ENCODE measurements at places on chromosomes 1 and 21. TPM values are rescaled to one million over a fixed set of nuclear protein-coding genes. Genes with fewer than 3 reads are reported as not detected.
A peak's percentile ranks its signal among the peaks of the same experiment; 100 is the strongest.

- DNase-seq = no peak
These were observed 189.8 kb upstream of the OLFM3 start for GRCh38 chr1:102186536-102186935.

GRCh38 chr1:5780324-5780716 is 211.9 kb downstream of the NPHP4 start:
- DNase-seq = no peak

DNA sequence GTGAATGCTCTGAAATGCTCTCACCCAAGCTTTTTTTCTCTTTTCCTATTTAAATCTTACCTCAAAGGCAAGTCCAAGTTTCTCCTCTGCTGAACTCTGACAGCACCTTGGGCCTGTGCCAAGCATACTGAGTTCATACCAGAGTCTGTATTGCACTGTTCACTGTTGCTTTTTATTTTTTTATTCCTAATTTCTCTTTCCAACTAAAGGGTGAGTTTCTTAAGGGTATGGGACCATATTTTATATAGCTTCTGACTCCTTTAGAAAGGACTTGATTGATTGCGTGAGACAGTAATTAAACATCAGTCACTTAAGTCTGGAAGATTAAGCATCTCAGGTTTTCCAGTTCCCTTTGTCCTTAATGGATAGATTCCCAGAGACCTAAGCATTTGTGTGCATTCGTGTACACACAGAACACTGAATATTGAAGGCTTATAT is 69.9 kb downstream of the CACHD1 start:
- peak; percentile 79 for DNase-seq

Gene VTCN1
- not detected for polyA plus RNA-seq

Gene TEX38
- polyA plus RNA-seq = not detected

Gene KRTAP19-1
- polyA plus RNA-seq = not detected

Gene DR1
- 20.4 TPM for polyA plus RNA-seq

DNA sequence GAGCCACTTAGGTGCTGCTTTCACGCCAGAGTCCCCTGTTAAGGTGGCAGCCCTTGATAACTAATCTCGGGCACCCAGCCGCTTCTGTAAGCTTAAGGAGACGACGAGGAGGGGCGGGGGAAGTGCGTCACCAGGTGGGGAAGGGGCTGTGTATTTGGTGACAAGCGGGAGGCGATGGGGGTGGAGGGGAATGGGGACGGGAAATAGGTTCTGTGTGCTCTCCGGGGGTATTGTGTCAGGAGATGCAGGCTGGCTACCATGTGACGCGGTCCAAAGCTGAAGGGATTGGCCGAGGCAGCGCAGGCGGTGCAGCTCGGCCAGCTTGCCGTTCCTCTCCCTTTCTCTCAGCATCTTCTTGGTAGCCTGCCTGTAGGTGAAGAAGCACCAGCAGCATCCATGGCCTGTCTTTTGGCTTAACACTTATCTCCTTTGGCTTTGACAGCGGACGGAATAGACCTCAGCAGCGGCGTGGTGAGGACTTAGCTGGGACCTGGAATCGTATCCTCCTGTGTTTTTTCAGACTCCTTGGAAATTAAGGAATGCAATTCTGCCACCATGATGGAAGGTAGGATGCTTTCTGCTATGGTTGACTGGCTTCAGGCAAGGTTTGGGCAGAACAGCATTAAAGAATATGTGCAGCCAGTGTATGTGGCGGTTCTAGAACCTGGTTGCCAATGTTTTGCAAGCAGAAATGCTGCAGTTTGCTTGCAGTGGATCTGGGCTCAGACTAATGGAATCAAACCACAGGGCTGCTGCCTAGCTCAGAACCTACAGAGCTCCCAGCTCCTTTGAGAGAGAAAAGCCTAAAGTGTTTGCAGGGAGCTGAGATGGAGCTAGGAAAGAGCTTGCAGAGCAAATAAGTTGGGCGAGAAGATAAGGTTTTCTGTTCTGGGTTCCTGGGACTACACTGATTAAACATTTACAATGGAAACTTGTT is at the start of gene SGIP1:
TSS of gene SGIP1 (plus strand) at position 350 of the 937 bp plus-strand sequence. CDS start at position 556, 206 bp downstream.
- peak; percentile 80 for DNase-seq

DNA sequence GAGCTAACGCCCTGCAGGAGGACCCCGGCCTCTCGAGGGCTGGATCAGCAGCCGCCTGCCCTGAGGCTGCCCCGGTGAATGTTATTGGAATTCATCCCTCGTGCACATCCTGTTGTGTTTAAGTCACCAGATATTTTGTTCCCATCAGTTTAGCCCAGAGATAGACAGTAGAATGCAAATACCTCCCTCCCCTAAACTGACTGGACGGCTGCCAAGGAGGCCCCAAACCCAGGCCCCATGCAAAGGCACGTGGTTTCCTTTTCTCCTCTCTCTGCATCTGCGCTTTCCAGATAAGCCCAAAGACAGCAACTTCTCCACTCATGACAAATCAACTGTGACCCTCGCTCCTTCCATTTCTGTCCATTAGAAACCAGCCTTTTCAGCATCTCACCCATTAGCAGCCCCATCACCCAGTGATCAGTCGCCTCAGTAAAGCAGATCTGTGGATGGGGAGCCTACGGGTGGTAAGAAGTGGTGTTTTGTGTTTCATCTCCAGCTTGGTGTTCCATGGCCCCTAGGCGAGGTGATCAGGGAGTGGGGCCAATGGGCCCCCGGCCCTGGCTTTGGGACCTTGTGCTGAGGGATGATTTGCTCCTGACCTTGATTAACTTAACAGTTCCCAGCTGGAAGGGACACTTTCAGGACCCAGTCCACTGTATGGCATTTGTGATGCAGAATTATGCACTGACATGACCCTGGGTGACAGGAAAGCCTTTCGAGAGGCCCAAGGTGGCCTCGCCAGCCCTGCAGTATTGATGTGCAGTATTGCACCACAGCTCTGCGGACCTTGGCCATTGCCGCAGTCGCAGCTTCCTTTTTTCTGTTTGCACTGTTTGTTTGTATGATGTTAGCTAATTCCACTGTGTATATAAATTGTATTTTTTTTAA is 5.2 kb downstream of the NPPA start:
- DNase-seq = no peak

Measured in sigmoid colon (tissue), 7 donors.